ENCODE measurements at places on chromosomes 7 and 10.

DNA sequence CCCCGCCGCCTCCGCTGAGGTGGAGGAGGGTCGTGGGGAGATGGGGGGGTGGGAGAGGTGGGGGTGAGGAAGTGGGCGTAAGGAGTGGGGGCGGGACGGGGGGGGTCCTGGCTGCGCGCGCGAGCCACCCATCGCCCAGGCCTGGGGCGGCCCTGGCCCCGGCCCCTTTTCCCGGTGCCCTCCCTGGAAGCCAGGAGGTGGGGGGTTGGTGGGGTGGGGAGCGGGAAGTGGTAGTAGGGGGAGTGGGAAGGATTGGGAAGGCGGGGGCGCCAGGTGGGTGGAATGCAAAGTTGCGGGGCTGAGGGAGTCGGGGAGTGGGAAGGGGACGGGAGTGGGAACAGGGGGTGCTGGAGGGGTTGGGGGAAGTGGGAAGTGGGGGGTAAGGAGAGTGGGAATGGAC lies 319 bp upstream of the MMD2 start:
- DNase-seq: no peak

DNA sequence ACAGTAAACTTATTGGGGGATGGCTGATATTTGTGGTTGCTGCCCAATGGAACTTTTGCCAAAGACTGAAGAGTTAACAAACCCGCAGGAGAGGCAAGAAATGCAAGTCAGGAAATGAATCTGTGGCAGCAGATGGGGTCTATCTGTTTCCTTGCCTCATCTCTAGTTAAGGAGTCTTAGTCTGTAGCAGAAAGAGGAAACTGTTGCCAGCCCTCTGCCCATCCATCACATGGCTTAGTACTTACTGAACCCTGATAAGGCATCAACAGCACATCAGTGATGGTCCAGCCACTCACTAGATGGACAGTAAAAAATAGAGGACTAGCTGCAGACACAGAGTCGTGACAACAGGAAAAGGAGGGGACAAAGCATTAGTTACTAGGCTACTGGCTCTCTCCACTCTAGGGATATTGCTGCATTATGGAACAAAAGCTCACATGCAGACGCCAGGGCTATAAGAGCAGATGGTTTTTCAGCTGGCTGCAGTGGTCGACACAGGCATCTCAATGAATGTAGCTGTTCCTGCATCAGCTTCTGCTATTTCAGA lies 614.7 kb downstream of the PARD3 start:
- no peak for DNase-seq

GRCh38 chr7:77662869-77663268 lies 33.4 kb upstream of the RSBN1L start:
- no peak for DNase-seq

DNA sequence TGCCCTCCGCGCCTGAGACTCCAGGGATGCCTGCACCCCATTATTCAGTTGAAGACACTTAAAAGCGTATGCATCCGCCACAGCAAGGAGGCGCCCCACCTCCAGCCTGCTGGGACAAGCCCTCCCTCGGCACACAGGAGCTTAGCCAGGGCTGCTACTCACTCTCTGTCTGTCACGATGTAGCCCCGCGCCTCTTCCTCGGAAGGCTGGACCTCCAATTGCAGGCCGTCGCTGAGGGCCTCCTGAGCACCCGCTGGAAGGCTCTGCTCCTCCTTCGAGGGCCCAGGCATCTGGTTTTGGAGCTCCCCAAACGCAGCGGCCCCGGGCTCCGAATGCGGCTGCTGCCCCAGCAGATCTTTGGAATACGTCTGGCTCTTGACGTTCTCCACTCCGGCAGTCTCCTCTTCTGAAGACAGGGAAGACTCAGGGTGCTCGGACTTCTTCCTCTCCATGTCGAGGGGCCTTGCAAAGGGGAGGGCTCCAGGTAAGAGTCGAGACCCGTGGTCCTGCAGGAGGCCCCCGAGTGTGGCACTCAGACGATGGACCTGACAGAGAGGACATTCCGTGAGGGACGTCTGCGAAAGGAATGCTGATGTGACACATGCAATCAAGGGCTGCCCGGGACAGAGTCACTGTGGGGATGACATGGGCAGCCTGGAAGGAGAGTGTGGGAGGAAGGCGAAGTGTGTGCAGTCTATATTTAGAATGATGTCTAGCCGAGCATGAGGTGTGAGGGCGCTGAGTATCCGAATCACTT lies 453.9 kb downstream of the PTPRN2 start:
- DNase-seq: no peak

DNA sequence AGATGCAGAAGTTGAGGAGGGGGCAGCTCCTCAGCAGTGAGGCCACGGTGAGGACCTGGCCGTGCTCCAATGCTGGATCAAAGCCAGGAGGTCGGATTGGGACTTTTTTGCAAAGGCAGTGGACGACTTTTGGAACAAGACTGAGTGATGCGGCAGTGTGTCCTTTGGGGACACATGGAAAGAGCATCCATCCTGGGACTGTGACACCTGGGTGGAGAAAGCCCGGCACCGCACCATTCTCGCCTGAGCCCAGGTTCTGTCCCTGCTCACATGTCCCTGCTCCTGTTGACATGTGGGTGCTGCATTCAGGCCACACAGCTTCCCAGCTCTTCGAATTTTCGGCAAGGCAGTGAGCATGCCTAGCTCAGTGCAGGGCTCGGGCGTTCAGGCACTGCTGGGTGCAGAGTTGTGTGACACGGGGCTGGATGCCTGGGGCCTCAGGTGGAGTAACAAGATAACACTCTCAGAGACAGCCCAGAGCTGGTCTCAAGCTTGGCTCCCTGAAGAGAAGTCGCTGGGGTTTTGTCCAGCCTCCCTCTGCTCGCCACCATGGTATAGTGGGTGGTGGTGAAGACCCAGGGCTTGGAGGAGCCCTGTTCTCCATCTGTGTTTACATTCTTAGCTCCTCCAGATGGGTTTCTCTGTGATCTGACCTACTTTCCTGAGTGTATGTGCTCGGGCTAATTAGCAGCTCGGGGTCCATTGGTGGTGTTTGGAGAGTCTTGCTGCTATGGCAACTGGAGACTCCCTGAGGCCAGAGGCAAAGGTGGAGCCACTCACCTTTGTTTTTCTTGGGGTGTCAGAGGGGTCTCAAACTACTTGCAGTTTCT lies 111.7 kb upstream of the BTBD16 start:
- no peak for DNase-seq

GRCh38 chr7:151244841-151245346 lies 3.6 kb downstream of the SMARCD3 start:
- DNase-seq: no peak

DNA sequence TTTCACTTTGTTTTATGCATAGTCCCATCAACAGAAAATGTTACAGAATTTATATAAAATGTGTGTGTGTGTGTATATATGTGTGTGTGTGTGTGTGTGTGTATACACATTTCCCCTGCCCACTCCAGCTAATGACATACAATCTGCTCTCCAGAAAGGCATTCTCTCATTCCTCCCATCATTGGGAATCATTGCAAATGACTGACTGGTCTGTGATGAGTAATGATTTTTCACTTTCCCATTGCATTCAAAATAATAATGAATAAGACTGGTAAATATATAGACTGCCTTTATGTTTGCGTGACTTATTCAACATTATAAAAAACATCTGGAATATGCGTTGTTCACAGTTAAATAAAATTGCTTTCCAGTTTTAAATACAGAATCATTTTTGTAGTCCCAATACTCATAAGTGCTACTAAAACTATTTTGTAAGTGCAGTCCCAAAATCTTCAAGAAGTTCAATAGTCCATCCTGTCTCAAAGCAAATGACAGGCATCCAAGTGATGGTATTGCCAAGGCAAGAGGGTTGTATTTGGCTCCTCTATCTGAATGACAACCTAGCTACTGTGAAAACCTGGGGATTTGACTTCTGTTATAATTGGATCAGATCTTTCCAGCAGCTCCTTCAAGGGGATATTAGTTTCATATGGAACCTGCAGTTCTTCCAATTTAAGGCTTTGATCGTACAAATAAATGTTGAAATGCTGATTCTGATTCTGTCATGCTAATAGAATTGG lies 150.9 kb downstream of the POLR1F start:
- no peak for DNase-seq

DNA sequence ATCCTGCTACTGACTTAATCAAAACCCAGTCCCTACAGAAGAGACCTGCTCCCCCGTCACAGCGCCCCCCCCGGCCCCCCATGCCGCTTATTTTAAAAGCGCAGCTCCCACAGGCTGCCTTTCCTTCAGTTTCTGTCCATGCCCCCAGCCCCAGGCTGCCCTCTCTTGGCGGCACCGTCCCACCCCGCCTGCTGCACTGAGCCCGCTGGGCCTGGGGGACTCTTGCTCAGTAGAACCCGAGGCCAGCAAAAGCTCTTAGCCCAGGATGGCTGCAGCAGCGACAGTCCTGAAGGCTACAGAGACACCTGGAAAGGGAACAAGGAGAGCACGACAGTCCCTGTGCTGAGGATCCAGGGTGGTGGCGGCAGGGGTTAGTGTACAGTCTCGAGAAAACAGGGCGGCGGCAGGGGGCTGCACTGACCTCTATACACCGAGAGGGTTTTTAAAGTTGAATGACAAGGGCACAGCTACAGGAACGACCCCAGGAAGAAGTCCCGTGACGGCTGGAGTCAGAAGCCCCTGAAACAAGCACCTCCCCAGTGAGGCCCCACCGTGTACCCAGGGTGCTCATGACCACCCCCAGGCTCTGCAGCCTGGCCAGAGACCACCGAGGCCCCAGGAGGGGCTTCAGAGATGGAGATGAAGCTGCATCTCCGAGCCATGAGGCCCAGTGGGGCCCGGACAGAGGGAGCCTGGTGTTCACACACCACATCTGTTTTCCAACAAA lies 54.4 kb downstream of the ZRANB1 start:
- DNase-seq: peak; percentile 5
